ENCODE measurements at places on chromosomes 3 and 15.

GRCh38 chr3:171646357-171647133, 163.7 kb downstream of the PLD1 start:
- no peak for DNase-seq

GRCh38 chr3:195559723-195560409, 16.7 kb upstream of the PPP1R2 start:
- DNase-seq = no peak

DNA sequence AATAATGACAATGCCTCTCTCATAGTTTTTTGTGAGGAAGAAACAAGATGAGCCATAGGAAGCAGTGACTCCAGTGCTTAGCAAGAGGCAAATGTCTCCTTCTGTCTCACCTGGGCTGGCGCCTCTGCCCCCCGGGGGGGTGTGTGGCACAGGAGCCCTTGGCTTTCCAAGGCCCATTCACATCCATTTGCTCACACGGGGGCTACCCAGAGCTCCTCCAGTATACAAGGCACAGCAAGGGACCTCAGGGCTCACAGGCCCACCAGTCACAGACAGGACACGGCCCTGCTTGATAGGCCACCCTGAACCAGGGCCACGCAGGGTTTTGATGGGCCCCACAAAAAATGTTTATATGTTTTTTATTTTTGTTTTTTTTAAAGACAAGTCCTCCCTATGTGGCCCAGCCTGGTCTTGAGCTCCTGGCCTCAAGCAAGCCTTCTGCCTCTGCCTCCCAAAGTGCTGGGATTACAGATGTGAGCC, 21.9 kb upstream of the EHD4 start:
- no peak for DNase-seq

- DNase-seq = no peak
These were observed 158.6 kb upstream of the COL8A1 start for GRCh38 chr3:99479768-99480167.

DNA sequence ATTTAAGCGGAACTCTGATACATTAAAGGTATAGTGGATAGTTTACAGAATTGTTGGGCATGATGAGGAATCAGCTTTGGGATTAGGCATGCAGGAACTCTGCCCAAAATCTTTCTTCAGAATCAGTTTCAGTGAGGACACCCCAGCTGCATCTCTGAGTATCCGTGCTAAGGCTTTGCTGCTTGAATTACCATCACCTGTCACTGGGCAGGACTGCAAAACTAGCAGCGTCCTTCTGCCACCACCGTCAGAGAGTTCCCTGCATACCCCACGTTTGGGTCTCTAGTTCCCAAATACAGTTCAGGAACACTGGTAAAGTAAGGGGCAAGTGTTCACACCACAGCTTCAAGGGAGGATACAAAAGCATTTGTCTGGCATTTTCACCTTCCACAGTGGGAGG, 164.6 kb upstream of the ARHGEF26 start:
- DNase-seq = no peak

GRCh38 chr15:46955576-46955975, 761.7 kb upstream of the SEMA6D start:
- no peak for DNase-seq

All from stimulated activated CD8-positive, alpha-beta memory T cell treated with anti-CD3 and anti-CD28 coated beads, Interleukin-7, amount 100 ng/mL, for 1 hour (primary cell).